Testis (tissue), 5 donors: ENCODE measurements at places on chromosomes 1 and 21. TPM values are rescaled to one million over a fixed set of nuclear protein-coding genes. Genes with fewer than 3 reads are reported as not detected.

DNA sequence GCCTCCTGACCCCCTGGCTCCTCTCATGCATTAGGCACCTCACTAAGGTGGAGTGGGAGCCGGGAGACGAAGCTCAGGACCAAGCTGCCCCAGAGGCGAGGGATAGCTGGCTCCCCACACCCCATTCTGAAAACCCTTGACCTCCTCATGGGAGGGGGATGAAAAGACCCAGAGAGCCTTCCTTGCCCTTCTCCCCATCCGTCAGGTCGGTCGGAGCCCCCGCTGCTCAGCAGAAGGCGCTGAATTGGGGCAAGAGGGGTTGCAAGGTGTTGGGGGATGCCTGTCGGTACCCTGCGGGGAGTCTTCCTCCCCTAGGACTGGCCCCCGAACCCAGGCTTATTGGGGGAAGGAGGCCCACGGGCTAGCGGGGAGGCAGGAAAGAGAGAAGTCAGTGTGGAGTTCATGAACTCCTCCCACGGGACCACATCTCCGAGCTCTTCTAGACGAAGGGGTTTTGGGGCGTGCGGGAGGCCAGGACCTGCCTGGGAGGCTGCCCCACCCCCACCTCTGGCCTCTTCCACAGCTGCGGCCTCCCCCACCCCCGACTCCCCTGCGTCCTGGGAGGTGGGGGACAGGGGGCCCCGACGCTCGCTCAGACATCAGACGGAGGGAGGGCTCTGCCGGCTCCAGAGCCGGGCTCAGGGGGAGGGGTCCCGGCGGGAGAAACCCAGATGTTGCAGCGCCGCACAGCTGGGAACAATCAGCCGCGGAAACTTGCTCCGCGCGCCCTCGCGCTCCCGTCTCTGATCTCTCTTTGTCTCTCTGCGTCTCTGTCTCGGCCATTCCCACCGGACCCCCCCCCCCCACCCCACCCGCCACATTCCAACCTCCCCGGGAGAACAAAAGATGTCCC, 719 bp downstream of the MFAP2 start:
- DNase-seq, result peak; percentile 42

- no peak for DNase-seq
Measured at GRCh38 chr21:33988237-33989017, 72.8 kb upstream of the ATP5PO start.

DNA sequence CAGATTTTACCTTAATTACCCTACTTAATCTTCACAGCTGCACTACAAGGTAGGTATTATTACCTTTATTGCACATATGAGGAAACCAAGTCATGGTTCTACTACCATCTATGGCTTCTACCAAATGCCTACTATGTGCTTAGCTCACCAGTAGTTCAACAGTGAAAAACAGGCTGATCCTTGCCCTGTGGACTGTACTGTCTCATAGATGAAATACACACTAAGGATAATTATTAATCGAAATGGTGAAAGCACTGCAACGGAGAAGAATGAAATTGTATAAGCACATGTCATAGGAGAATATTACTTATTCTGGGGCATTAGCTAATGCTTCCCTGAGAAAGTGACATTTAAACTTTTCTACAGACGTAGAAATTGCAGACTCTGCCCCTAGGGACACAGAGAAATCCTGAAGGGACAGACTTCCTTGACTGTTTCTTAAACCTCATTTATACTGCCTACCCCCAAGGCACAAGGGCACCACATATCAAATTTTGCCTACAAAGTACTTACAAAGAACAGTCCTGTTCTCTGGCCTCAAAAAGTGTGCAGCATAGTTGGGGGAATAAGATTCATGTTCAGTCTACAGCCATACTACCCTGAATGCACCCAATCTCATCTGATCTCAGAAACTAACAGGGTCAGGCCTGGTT, 148.4 kb upstream of the ZC3H11B start:
- no peak for DNase-seq

DNA sequence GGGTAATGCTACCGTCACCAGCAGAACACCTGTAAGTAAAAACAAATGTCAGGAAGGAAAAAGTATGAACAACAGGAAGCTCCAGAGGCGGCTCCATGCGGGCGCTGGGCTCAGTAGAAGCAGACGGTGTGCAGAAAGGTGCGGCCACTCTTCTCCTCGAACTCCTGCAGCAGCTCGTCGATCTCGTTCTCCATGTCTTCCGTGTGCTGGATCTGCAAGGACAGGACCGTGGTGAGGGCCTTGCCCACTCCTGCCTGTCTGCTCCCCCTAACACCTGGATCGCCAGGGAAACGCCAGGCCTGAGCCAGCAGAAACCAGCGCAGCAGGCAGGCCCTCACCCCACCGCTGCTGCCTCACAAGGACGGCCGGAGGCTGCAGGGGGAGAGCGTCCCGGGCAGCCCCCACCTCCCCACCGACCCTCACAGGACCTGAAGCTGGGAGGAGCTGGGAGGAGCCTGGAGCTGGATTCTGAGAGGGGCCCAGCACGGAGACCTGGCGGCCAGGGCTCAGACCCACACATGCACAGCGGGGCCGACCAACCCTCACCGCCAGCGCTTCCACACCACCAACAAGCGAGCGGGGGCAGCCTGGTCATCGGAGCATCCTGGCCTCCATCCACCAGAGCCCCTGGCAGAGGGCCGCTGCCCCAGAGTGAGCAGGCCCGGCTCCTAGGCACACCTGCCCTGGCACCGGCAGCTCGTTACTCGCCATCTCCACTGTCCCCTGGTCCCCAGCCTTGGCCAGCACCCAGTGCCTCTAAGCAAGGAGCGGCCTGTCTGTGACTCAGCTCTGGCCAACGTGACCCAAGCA, 1.7 kb upstream of the TMEM240 start:
- DNase-seq, result no peak

DNA sequence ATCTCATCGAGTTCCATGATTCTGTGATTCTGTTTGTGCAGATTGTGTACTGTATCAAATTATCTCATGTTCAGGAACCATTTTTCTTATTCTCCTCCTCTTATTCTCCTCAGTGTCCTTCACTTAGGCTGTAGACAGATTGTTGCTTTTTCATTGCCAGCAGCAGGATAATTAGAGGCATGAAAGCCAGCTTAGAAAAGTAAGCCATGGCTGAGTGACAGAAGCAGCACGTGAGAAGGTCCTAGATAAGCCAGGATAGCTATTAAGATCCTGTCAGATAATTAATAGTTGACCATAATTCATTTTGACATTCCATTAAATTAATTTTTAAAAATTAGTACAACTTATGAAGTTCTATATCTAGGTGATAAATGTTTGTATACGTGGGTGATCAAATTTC, 60.8 kb upstream of the PRKACB start:
- no peak for DNase-seq

GRCh38 chr1:46277658-46278373, 25.6 kb downstream of the LRRC41 start:
- DNase-seq, result no peak

- no peak for DNase-seq
Measured at GRCh38 chr1:215345766-215346165, 221.3 kb upstream of the KCTD3 start.

DNA sequence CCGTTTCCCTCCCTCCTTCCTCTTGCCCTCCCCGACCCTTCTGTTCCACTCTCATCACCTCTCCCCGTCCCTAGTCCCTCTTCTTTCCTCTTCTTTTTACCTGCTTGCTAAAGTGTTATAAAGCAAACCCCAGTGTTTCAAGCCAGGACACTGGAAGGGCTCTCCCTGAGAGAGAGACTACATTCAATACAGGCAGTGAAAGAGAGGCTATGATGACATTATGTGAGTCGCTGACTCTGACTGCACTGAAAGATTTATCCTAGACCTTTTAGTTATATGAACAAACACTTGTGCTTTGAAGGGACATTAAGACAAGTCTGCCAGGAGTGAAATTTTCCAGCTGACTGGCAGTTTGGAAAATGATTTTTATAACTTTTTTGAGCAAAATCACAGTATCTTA, 155.7 kb downstream of the S1PR1 start:
- no peak for DNase-seq

GRCh38 chr1:233487408-233487807, 126.5 kb upstream of the KCNK1 start:
- no peak for DNase-seq

DNA sequence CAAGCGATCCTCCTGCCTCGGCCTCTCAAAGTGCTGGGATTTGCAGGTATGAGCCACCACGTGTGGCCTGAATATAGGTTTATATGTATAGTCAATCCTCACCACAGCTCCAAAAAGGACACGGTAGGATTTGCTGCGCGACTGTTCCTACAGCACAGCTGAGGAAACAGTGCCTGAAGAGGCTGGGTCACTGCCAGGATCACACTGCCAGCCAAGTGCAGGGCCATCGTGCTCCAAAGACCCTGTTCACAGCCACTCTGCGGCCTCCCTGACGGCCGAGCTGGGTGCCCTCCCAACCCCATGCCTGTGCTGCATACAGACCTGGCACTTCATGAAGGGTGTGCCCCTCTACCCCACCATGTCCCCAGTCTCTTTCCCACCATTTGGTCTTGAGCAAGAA, 71.4 kb downstream of the MRPL37 start:
- DNase-seq, result no peak

DNA sequence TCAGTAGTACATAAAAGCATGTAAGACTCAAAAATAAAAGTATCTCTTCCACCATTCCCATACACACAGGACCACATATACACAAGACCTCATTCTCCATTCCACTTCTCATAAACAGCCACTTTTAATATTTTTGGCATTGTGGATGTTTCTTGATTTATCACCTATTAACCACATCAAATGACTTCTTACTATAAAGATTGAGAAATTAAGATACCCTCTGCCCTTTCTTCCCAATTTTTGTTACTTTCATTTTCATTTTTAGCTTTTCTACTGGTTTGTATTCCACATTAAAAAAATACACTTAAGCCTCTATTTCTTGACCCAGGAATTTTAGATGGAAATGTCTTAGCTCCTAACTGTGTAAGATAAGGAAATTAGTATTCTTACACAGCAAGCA, 22.8 kb downstream of the AKT3 start:
- DNase-seq, result no peak

GRCh38 chr1:86787621-86788020, 83.2 kb downstream of the SH3GLB1 start:
- no peak for DNase-seq

IL19 gene
- not detected for total RNA-seq

BSND gene
- total RNA-seq, result 0.19 TPM

OR2L3 gene
- total RNA-seq, result 0.39 TPM

CD101 gene
- 1.2 TPM for total RNA-seq
